ENCODE measurements at places on chromosomes 4 and X.

- DNase-seq: no peak
Measured at GRCh38 chr4:173160871-173161270, 7.7 kb upstream of the GALNT7 start.

- peak; percentile 53 for DNase-seq
Measured at GRCh38 chr4:86939729-86940575, 5.1 kb downstream of the AFF1 start.

- DNase-seq: no peak
Measured at GRCh38 chr4:57220172-57220571, 110.0 kb upstream of the IGFBP7 start.

DNA sequence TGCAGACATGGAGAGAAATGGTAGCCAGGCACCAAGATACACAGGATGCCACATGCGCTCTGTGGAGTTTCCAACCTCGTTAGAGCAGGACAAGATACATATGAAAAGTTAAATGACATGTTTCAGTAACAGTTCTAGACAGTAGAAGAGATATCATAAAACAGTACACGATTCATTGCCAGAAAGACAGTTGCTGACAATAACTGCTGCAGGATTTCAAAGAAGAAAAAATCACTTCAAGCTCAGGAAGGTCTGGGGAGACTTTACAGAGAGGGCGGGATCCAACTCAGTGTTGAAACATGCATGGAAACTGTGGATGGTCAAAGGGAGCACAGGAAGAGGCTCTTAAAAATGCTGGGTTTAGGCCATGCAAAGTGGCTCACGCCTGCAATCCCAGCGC is 31.0 kb downstream of the DCTD start:
- DNase-seq: no peak

- DNase-seq: no peak
Measured at GRCh38 chrX:20988118-20988517, 386.1 kb upstream of the CNKSR2 start.
